ENCODE measurements at places on chromosomes 2 and 18. TPM values are rescaled to one million over a fixed set of nuclear protein-coding genes. Genes with fewer than 3 reads are reported as not detected.
A peak's percentile ranks its signal among the peaks of the same experiment; 100 is the strongest.

DNA sequence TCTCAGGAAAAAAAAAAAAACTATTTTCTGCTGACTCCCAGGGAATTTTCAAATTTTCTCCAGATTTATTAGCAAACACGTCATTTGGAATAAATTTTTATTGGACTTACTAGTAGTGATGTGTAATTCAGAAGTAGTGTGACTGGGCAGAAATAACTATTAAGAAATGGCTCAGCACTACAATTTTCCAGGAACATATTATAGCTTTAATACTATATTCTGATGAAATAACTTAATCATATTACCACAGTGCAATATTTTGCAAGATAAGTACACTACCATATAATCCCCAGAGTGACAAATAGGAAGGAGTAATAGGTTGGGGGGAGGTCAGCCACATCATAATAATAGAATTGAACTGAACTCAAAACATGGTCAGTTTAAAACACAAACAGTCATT lies 19.7 kb upstream of the TNFAIP6 start:
- no peak for DNase-seq

DNA sequence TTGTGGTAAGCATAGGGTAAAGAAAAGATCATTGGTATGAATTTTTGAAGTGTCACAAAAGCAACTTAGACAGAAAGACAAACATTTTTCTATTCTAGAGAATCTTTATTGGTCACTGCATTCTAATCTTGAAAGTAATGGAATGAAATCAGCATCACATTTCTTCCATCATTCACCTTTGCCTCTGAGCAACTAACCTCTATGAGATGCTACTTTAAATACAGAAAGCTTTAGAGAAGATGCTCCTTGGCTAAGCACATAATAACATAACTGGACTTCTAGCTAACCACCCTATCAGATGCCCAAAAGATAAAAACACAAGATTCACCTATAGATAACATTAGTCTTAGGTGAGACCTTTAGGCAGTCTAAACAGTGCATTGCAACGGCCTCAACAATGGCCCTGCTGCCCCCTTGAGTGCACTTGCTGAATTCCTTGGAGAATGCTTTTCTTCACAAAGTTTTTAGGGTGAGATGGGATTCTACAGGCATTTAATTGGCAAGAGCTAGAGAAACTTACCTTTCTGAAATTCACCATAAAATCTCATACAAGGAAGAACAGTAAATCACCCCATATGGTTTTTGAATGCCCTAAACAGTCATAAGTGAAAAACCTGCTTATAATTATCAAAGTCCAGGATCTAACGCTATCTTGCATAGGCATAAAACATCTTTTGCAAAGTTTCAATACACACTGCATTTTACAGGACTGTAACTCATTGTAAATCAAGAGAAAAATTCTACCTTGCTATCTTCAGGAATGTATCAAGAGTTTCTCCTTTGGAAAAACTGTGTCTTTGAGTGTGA lies 791.3 kb upstream of the CHAC2 start:
- DNase-seq = no peak

- DNase-seq = no peak
Observed at GRCh38 chr2:134249755-134250154, 4.1 kb upstream of the MGAT5 start.

DNA sequence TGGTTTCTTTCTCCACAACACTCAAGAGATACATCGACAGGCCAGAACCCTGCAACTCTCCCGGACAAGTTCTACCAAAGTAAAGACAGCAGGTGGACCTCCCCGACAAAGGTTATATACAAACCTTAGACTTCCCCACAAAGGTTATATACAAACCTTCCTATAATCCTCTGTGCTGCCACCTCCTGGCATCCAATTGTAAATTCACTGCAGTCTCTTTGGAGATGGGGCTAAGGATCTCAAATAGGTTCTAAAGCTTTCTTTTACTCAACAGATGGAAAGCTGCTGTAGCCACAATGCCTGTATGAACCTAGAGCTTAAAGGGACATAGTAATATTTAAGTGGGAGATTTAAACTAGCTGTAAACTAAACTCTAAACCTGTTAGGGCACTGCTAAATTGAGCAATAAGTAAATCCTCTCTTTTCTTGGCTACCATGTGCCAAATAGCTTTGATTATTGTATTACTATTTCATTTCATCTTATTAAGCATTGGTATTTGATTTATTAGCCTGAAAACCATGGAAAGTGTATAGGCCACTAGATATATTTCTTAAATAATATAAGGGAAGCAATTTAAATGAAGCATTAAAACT lies 9.8 kb upstream of the MREG start:
- peak; percentile 56 for DNase-seq

Gene NLRC4
- not detected for total RNA-seq

DNA sequence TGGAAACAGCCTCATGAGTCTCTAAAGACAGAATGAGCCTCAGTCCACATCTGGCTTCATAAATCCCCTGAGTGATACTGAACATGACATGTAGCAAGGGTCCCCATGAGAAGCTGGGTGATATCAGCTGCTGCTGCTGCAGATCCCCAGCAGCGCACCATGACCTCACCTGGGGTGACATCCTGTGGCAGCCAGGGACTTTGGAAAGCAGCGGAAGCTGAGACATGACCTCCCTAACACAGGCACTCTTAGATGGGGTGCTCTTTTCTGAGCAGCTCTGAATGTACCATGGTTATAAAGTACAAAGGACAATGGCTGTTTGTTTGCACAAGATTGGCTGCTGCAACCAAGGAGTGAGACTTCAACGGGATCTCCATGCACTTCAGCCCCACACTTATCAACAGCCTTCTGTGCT lies 74.7 kb upstream of the TMEM200C start:
- DNase-seq = no peak

DNA sequence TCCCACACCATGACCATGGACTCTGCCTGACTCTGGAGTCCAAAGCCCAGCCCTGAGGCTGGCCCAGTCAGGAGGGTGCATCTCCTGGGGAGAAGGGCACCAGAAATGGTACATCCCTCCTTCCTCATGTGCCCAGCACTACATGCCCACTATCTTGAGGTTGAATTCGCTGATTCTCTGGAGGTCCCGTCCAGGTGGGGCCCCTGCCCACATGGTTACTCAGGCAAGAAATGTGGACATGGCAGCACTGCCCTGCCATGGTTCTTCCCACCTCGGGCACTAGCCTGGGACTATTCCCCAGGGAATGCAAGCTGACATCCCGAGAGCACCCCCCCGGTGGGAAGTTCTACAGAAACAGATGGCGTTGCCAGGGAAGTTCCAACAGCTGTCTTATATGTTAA lies 15.3 kb upstream of the HES6 start:
- DNase-seq = no peak

Gene SCN7A
- not detected for total RNA-seq

Gene MBD5
- total RNA-seq = 7.6 TPM

Gene PTPRM
- 40.1 TPM for total RNA-seq

Gene NEU4
- total RNA-seq = under 0.01 TPM

Gene UGT1A3
- not detected for total RNA-seq
